ENCODE measurements at places on chromosomes 2 and 18. TPM values are rescaled to one million over a fixed set of nuclear protein-coding genes. Genes with fewer than 3 reads are reported as not detected.

- DNase-seq, result no peak
Observed at GRCh38 chr2:72454189-72454588, 306.5 kb upstream of the CYP26B1 start.

DNA sequence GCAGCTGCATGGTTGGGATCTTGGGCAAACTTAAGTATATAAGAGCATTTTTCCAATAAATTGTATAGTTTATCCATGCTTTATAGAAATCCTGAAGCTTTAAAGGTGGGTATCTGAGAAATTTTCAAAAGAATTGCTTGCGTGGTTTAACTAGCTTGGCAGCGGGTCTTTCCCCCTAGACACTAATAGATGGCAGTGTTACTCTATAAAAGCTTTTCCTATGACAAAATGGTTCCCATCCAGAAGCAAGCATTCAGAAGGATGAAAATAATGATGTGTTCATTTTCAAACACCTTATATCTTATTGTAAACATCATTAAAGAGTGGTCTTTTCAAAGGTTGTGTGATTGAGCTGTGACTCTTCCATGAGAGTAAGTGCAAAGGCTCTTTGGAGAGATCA, 45.9 kb downstream of the KDM3A start:
- DNase-seq, result no peak

GRCh38 chr2:71926876-71927756, 220.5 kb downstream of the CYP26B1 start:
- DNase-seq, result peak; percentile 63

DNA sequence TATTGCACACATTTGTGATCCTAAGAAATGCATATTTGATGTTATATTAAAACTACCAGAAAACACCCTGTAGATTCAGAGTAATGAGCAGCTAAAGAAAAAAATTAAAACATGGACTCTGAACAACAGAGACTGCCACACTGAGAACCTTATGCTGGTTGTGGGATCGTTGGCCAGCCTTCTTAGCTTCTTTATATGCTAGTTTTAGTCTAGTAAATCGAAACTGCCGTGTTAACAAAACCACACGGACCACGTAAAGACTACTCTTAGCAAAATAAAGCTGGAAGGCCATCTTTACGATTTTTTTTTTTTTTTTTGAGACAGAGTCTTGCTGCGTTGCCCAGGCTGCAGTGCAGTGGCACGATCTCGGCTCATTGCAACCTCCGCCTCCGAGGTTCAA, 22.8 kb downstream of the PER2 start:
- DNase-seq, result no peak

DNA sequence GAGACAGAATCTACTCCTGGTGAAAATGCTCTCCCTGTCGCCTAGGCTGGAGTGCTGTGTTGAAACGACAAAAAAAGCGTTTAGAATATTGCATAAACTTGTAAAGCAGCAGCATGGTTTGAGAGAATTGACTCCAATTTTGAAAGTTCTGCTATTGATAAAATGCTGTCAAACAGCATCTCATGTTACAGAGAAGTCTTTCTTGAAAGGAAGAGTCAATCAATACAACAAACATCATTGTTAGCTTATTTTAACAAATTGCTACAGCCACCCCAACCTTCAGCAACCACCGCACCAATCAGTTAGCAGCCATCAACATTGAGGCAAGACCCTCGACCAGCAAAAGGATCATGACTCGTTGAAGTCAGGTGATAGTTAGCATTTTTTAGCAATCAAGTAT, 6.9 kb downstream of the C2orf76 start:
- DNase-seq, result no peak

The SATB2 gene
- total RNA-seq, result 1.5 TPM

The UGT1A3 gene
- not detected for total RNA-seq
